ENCODE measurements at places on chromosomes 6 and 20.

DNA sequence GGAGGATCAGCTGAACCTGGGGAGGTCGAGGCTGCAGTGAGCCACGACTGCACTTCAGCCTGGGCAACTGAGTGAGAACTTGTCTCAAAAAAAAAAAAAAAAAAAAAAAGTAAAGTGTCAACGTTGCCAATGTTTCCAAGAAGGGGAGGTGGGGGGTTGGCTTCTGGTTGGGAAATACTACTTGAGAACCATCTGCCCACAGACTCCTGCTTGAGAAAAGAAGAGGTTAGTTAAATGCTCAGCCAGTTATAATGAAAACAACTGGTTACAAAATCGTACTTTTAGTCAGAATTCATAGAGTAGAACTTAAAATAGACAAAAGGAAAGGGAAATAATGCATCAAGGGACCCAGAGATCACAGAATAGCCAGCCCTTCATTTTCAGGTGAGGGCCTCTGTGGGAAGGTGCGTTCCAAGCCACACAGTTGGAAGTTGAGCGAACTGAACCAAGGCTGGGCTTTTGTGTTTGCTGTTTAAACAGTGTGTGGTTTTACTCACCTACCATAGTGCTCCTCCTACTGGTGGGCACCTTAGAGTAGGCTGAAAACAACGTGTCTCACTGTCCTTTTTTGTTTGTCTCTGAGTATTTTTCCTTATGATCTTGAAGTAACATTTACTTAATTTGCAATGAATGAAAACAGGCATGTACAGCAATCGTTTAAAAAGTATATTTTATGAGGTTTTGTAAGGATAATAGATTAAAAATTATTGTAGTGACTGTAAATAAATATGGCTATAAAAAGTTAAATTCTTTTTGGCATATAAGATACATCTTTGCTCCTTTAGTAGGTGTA, 200.7 kb downstream of the BCAS1 start:
- peak; percentile 34 for DNase-seq

DNA sequence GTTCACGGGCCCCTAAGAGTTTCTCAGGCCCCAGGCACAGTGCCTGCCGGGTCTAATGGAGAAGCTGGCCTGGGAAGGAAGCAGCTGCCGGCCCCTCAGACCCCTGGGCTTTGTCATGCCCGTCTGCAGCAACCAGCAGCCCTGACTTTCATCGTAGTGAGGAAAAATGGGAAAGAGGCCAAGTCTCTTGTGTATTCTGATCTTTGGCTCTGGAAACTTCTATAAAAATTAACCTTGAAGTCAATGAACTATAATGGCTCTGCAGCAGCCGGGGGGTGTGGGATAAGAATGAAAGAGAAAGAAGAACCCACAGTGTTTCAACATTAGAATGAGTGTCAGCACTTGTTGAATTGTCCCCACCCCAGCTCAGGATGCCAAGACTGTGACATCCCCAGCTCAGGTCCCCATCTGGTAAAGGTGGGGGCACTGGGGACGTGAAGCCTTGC, 12.9 kb downstream of the TGM2 start:
- DNase-seq: no peak

DNA sequence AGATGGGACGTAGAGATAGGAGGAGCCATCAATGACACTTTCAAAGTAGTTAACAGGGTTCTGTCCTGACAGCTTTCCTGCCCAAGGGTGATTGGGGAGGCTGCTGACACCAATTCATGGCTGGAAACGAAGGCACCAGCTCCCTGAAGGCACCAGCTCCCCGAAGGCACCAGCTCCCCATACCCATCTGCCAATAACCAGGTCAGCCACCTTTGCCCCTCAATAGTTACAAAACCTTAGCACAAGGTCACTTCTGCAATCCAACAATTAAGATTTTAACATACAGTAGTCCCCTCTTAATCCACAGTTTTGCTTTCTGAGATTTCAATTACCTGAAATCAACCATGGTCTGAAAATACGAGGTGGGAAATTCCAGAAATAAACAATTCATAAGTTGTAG, 51.7 kb downstream of the ELOVL5 start:
- DNase-seq: no peak

DNA sequence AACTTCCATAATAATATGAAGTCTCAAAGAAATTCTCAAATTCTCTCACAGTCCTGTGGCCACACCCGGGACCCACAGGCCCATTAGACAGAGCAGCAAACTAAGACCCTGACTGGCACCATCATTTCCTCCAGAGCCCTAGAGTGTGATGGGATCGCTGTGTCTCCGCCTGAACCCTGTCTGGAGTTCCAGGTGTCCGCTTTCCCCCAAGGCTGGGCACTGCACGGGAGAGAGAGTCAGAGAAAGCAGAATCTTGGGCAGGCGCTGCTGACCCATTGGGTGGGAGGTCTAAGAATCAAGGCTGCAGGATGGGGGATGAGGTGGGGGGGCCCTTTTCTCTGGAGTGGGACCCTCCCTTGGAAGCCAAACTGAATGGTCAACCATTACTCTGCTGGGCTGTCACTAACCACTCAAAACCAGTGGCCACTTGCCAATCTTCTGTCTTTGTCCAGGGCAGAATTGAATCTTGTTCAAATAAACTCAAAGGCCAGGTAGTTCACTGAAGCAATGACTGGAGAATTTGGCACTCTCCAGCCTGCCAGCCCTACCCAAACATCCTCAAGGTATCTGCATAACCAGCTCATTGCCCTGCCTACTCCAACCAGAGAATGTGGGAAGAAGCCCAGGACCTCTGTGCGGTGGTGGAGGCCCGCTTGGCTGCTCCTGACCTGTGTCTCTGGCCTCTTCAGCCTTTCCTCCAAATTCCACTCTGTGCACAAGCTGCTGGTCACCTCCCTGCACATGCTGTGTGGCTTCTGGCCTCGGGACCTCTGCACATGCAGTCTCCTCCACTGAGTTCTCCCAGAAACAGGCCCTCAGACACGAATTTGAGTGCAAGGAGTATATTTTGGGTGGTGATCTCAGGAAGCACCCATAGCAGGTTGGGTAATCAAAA, 141.1 kb downstream of the CEBPB start:
- DNase-seq: no peak

- no peak for DNase-seq
These were observed 12.5 kb upstream of the PCK1 start for GRCh38 chr20:57548177-57549058.

GRCh38 chr6:74549746-74550145, 656.1 kb downstream of the COL12A1 start:
- DNase-seq: no peak
